ENCODE measurements at places on chromosomes 7 and 10.

GRCh38 chr10:29681676-29682448 is 47.1 kb upstream of the SVIL start:
- DNase-seq = no peak

DNA sequence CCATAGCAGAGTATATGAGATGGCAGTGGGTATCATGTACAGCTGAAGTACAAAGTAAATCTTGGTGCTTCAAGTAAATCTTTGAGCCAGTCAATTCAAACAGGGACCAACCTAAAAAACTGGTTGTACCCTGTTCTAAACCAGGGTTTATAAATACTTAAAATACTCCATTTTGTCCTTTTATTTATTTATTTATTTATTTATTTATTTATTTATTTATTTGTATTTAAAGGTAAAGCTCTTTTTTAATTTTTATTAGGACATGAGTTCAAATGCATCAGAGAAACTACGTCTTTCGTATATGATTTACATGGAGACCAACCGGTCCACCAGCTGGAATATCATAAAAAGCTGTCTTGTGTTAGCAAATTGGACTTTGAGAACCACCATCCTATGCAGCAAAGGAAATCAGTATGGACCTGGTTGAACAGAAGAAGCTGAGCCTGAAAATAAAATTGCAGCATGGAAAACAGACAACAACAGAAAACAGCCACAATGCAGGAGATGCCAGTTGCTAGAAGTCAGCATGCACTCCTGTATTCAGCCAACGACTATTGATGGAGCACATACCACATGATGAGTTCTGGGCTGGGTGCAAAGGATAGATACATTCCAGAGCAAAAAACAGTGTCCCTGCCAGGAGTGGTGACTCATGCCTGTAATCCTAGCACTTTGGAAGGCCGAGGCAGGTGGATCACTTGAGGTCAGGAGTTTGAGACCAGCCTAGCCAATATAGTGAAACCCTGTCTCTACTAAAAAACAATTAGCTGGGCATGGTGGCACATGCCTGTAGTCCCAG is 60.0 kb downstream of the PLXNA4 start:
- DNase-seq = no peak

GRCh38 chr10:69851306-69851705 is 49.6 kb downstream of the COL13A1 start:
- no peak for DNase-seq

- DNase-seq = no peak
Measured at GRCh38 chr10:119061926-119062325, 18.7 kb downstream of the EIF3A start.

DNA sequence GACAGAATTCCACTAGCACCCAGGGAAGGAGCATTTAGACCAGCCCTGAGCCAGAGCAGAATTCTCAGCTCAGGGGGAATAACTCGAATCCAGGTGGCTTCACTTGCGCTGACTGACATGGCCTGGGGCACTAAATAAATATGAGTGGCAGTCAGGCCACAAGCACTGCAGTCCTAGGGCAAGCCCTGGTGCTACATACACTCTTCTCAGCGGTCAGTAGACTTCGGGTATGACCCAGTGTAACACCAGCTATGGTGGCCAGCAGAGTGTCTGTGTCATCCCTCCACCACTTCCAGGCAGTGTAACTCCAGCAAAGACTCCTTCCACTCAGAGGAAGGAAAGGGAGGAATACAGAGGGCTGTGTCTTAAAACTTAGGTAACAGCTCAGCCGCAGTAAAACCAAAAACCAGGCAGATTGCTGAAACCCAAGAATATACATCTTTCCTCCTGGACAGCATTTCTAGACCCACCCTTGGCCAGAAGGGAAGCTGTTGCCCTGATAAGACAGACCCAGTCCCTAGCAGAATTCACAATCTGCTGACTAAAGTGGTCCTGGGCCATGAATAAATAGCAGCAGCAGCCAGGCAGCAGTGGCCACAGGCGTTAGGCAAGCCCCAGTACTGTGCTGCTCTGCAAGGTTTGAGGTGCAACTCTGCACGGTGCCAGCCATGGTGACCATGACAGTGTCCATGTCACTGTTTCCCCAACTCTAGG is 77.0 kb downstream of the SNX13 start:
- DNase-seq = no peak

- DNase-seq = no peak
Measured at GRCh38 chr10:101545898-101546297, 42.2 kb downstream of the POLL start.

- peak; percentile 36 for DNase-seq
Measured at GRCh38 chr10:24721229-24722106, 2.2 kb downstream of the ARHGAP21 start.

- no peak for DNase-seq
Measured at GRCh38 chr7:89607792-89608191, 546.5 kb upstream of the STEAP1 start.

GRCh38 chr7:157952841-157953645 is 616.2 kb downstream of the DNAJB6 start:
- DNase-seq = no peak

DNA sequence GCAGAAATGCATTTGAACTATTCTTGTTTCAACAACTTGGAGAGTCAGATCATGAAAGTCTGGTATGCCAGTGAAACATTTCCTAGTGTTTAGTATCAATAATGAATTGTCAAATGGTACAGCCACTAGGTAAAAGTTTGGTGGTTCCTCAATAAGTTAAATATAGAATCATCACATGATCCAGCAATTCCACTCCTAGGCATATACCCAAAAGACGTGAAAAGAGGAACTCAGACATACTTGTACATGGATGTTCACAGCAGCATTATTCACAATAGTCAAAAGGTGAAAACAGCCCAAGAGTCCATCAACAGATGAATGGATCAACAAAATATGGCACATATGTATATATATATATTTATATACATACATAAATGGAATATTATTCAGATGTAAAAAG is 67.0 kb upstream of the HPS1 start:
- no peak for DNase-seq

DNA sequence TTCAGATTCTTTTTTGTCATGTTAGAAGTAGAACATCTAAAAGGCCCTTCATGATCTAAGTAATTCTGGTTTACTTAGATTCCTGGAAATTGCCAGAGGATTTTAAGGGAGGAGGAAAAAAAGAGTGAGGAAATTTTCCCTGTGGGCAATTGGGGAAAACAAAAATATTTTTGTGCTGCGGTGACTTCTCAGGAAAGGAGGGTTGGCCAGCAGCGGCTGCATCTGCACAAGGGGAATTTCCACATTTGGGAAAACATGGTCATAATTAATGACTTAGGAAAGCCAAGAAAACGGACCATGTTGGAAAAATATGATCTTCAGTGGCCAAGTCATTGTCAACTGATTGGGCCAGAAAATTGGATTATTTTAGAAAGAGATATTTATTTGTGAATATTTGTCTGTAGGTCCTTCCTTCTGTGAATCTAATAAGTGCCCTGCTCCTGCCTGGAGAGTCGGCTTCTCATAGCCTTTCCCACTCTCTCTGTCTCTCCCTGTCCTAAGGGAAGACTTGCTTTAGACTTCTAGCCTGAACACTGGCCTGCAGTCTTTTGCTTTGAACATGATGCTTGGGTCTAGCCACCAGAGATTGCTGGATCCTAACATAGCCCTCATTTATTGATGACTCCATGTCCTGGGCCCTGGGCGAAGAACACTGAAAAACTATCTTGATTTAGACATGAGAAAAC is 124.2 kb upstream of the MKLN1 start:
- DNase-seq = no peak

GRCh38 chr7:54541669-54542625 is at the start of gene VSTM2A:
Gene VSTM2A, plus strand, starts transcription at chr7:54542375. Its CDS starts 356 bp downstream, at chr7:54542731.
- no peak for DNase-seq

- DNase-seq = no peak
Measured at GRCh38 chr7:23074443-23075261, 30.9 kb upstream of the KLHL7 start.

GRCh38 chr7:44534501-44534900 is 6.6 kb downstream of the NPC1L1 start:
- peak; percentile 72 for DNase-seq

GRCh38 chr10:61130366-61130765 is 186.4 kb upstream of the RHOBTB1 start:
- DNase-seq = no peak

DNA sequence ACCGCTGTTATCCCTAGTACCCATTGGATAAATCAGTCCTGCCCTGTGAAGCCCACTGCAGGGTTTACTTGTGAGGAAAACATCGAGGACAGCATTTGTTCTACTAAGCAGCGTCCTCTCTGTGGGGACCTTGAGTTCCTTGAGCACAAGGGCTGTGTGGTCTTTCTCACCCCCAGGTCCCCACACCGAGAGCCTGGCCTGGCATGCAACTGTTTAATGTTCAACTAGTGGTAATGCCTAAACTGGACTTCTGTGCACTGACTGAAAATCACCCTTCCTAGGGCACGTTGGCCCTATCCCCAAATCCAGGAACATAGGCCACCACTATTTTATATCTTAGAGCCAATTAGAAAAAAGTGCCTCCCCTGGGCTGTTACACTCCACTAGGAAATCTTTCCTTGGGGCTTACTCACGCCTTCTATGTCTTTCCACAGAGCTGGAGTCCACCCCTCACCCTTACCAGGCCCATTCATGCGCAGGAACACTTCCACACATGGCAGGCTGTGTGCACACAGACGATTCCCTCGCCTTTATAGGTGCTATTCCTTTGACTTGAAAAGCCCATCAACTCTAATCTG is 1.7 kb upstream of the TMEM213 start:
- DNase-seq = no peak

DNA sequence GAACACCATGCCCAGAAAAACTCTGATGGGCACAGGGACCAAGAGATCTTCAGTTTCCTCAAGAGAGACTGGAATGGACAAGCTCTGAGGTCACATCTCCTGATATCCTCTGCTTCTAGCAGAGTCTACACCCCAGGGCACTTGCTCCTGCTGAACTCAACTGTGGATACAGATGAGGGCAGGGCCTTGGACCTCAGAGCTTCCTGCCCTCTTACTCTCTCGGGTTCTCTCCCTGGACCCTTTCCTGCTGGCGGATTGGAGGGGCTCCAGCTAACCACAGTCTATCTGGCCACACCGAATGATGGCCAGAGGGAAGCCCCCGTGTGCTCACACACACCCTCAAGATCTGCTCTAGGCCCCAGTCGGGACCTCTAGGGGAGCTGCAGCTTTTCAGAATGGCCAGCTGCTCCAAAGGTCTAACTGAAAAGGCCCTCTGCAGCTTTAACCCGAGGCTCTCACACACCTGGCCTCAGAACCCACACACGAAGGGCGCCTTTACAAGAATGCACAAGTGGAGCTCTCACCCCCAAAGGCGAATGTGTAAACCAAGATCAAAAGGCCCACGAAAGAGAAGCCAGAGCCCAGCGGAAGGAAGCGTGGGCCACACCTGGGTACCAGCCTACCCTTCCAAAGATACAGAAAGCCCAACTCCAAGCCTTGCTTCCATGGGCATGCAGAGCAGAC is 65.5 kb downstream of the FAM53B start:
- DNase-seq = no peak

DNA sequence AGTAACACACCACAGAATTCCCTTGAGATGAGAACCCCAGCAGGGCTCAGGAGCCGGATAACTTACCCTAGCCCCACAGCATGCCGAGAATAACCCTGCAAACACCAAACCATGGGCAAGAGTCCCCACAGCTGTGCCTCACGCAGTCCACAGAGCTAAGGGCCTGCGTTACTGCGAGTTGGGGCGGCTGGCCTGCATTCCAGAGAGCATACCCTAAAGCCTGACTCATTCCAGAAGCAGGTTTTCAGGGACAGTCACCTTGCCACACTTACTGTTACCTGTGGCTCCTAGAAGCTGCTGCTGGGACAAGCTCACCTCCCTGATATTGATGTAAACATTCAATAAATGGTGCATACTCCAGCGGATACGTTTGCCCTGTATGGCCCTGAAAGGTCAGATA is 18.6 kb downstream of the FGFR2 start:
- peak; percentile 53 for DNase-seq

- DNase-seq = no peak
Measured at GRCh38 chr7:105105579-105105978, 91.6 kb downstream of the KMT2E start.

DNA sequence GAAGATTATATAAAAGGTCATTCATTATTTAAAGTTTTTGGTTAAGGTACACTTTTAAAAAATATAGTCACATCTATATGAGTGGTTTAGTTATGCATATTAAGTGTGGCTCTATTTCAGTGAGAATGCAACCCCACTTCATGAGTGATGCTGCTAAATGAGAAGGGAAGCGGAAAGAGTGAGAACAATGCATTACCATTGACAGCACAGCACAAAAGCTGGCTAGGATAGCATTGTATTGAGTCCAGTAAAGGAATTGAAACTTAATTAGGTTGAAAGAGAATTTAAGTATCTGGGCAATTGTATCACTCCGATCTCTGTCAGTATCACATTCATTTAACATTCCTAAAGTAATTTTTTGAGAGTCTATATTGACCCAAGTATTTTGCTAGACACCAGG is 13.2 kb downstream of the POM121L12 start:
- no peak for DNase-seq

- DNase-seq = no peak
Measured at GRCh38 chr7:159013825-159014289, 130.8 kb downstream of the VIPR2 start.

- DNase-seq = no peak
Measured at GRCh38 chr7:142112086-142112485, 568 bp downstream of the MGAM2 start.

- DNase-seq = no peak
Measured at GRCh38 chr7:128008744-128009143, 22.5 kb downstream of the LRRC4 start.

- DNase-seq = no peak
Measured at GRCh38 chr7:81170291-81170690, 251.4 kb upstream of the SEMA3C start.

GRCh38 chr10:99391346-99391745 is 39.1 kb downstream of the GOT1 start:
- DNase-seq = no peak

- DNase-seq = no peak
Measured at GRCh38 chr7:28182071-28182471, 1.5 kb upstream of the JAZF1 start.

- DNase-seq = no peak
Measured at GRCh38 chr7:15851201-15851600, 164.7 kb upstream of the MEOX2 start.

DNA sequence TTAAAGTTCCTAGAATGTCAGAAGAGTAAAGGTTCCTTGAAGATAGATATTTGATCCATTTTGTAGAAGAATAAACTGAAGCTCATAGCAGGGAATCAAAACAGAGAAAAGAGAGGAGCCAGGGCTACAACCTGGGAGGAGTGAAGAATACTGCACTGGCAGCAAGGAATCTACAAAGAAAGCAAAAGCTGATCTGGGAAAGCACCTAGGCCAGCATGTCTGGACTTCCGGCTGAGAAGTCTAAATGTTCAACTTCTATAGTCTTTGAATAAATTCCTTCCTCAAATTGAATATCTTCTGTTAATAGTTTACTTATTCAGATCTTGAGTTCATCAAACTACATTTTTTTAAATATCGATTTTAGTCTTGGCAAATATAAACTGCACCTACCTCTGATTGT is 78.2 kb downstream of the VPS41 start:
- peak; percentile 68 for DNase-seq

All from Calu3 (cell line).